ENCODE measurements at places on chromosomes 11 and 22.

DNA sequence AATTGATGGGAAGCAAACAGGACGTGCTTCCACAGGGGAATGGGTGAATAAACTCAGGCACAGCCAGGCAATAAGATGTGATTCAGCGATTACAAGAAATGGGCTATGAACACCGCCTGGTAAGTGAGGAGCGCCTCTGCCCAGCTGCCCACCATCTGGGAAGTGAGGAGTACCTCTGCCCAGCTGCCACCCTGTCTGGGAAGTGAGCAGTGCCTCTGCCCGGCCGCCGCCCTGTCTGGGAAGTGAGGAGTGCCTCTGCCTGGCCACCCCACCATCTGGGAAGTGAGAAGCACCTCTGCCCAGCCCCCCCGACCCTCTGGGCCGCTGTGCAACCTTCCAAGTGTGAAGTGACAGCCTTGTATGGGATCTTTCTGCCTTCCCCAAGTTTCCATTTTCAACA lies 73.2 kb upstream of the PRR5 start:
- DNase-seq = no peak

- no peak for DNase-seq
These were observed 15.2 kb upstream of the CDC42EP1 start for GRCh38 chr22:37544955-37545702.

- no peak for DNase-seq
These were observed 7.8 kb downstream of the DCPS start for GRCh38 chr11:126311401-126312291.

- no peak for DNase-seq
These were observed 168.1 kb downstream of the NXPE2 start for GRCh38 chr11:114846416-114846791.

GRCh38 chr11:69546735-69547370 lies 65.4 kb downstream of the LINC01488 start:
- no peak for DNase-seq

GRCh38 chr22:46589141-46589748 lies 30.9 kb upstream of the GRAMD4 start:
- no peak for DNase-seq

DNA sequence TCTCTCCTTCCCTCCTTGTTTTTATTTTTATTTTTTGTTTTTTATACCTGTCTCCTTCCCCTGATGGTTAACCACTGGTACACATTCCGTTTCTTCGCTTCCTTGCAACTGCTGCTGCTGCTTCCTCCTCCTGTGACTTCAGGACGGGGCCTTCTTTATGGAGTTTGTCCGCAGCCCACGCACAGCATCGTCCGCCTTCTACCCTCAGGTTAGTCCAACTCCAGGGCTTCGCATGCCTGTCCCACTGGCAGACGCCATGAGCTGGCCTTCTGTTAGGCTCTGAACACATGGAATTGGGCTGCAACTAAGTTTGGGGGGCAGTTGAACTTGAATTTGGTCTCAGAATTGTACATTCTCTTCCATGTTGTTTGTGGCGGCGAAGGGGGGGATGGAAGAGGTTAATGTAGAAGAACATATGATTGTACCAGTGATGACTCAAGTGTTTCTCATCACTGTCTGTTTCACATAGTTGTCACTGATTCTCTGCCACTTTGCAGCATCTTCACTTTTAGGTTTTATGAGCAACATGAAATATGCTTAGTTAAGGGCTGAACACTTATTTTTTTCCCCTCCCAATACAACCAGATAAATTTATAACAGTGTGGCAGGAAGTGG lies 83.0 kb upstream of the YWHAH start:
- DNase-seq = no peak

DNA sequence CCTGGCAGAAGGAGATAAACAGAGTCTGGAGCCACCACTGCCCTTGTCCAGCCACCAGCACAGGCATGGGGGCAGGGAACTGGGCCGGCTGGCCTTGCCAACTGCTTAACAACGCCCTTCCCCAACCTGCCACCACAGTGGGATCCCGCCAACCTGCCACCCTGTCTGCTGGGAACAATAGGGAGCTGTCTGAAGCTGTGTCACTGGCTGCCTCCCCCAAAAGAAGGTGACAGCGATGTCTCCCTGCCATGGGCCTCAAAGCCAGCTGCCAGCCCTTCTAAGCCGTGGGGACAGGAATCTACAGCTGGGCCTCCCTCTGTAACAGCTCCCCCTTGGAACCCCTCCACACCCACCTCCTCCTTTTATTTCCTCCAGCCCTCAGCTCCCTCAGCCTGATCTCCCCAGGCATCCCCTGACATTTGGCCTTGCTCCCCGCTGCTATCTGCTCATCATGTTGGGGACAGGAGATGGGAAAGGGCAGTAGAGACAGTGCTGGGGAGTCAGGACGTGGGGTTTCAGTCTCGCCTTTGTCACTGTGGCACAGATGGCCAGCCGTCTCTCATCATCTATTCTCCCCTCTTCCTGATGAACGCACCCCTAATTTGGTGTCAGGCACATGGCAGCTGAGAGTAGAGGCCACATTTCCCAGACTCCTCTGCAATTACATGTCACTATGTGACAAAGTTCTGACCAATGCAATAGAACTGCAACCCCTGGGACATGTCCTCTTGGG lies 51.3 kb upstream of the PRDM11 start:
- DNase-seq = no peak

- peak; percentile 12 for DNase-seq
These were observed 26.7 kb downstream of the SYT9 start for GRCh38 chr11:7278314-7278917.

DNA sequence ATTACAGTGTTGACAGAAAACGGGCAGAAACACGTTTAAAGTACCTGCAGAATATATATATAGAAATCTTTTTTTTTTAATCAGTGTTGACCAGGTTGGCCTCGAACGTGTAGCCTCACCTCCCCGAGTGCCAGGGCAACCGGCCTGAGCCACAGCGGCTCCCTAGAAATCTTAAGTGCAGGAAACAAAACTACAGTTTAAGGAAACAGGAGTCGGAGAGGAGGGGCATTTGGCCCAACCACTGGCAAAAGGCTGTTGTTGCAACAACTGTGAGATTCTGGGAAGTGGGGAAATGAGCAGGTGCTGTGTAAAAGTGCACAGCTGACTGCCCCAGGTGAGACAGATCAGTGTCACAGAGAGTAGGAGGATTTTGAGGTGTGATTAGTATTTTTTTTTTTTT lies 3.7 kb downstream of the YWHAH start:
- no peak for DNase-seq

DNA sequence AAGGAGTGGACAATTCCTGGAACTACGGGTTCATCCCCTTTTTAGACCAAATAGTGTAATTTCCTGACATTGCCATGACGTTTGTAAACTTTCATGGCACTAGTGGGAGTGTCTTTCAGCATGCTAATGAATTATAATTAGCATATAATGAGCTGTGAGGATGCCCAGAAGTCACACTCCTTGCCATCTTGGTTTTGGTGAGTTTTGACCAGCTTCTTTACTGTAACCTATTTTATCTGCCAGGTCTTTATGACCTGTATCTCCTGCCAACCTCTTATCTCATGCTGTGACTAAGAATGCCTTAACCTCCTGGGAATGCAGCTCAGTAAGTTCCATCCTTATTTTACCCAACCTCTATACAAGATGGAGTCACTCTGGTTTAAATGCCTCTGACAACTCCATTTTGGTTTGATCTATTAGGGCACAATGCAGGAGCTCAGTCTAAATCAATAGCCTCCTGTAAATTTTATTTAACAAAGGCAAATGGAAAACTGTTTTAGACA lies 20.7 kb downstream of the OR10A6 start:
- no peak for DNase-seq

- no peak for DNase-seq
These were observed 86.2 kb upstream of the NCAM1 start for GRCh38 chr11:112874980-112875379.

DNA sequence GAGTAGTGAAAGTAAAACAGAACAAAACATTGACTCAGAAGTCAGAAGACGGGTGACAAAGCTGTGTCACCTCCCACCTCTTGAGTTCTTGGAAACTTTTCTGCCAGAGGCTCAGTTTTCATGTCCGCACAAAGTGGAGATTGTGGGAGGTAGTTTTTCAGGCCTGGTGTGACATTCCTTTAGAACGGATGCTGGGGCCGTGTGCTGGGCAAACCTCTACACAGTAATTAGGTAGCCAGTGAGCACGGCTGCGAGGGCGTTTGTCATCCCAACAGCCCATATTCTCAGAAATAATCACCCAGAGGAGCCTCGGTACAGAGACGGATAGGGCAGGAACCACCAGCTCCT lies 1054.4 kb downstream of the TBC1D22A start:
- no peak for DNase-seq

DNA sequence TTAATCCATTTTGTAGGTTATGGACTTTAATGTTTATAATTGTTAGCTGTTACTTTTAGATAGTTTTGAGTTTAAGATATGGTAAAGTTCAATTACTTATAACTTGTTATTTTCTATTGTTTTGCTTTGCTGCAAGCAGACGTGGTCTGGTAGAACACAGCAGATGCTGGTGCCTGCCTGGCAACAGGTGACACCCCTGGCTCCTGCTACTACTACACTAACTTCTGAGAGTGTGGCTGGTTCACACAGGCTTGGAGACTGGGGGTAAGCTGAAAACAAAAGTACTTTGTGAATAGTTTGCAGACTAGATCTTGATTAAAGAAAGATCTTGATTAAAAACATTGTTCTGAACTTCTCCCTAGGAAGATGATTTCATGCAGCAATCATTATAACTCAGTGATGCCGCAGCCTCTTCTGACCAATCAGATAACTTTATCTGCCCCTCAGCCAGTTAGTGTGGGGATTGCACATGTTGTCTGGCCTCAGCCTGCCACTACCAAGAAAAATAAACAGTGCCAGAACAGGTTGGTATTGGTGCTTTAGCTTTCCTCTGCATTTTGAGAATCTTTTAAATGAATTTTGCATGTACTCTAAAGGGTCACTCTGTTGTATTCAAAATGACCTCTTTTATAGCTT lies 90.4 kb downstream of the HIPK3 start:
- DNase-seq = no peak

- no peak for DNase-seq
These were observed 34.2 kb upstream of the FTH1 start for GRCh38 chr11:62001450-62002191.

DNA sequence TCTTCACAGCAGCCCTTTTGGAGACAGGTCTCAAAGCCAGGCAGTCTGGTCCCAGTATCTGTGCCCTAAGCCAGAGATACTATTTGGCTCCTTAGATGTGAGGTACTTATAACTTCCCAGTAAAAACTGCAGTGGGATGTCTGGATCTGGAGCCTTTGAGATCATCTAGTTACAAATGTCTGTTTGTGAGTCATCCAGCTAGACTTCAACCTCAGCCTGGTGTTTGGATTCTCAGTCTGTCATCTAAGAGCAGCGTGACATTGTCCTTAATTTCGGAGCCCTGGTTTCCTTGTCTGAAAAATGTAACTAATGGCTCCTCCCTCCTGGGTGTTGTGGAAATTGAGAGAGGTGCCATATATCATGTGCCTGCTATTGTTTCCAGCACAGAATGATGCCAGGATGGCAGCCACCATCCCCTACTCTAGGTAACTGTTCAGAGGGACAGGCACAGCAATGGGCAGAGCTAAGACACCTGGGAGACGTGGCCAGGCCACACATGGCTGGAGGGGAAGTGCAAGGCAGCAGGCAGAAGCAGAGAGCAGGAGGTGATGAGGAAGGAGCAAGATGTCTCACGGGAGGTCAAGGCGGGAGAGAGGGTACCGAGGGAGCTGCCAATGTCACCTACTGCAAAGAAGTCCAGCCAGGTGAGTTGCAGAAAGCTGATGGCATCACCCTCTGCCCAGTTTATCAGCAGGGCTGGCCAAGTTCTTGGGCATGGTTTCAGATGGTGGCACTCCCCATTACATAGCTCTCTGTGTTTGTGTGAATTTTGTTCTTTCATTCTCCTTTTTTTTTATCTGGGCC lies 20.6 kb upstream of the ST3GAL4 start:
- DNase-seq = no peak

DNA sequence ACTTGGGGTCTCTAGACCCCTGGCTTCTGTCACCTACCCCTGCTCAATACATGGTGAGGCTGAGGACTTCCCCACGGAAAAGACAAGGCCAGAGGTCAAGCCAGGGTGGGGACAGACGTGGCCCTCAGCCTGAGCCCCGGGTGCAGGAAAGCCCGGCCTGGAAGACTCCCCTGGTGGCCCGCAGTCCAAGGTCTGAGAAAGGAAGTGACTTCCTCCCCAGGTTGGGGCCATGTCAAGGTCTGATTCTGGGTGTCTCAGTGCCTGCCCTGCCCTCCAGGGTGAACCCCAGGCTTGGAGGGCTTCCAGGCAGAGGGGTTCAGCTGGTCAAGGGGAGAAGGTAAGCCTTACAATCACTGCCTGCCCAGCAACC lies 3.9 kb downstream of the CTSD start:
- no peak for DNase-seq

DNA sequence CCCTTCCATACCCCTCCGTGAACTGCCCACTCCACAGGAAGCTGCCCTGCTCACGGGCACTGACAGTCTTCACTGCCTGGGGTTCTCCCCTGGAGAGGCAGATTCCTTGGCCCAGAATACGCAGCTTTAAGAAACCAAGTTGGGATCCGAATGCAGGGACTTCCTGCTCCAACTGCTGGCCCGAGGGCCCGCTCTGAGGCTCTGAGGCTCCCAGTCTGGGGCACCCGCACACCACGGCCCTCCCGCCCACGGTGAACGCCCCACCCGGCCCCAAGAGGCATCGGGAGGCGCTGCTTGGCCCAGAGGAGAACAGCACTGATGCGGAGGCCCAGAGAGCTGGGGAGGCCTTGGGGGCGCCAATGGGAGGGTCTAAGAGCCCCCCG lies 42.3 kb downstream of the IGF2 start:
- no peak for DNase-seq

- no peak for DNase-seq
These were observed 107.0 kb upstream of the THY1 start for GRCh38 chr11:119529936-119530335.

- DNase-seq = no peak
These were observed 33.5 kb downstream of the ARL14EP start for GRCh38 chr11:30356391-30356790.
